ENCODE measurements at places on chromosomes 3 and 15. TPM values are rescaled to one million over a fixed set of nuclear protein-coding genes. Genes with fewer than 3 reads are reported as not detected.

The MYO1E gene
- 180 TPM for polyA plus RNA-seq

The ARPIN gene
- polyA plus RNA-seq, result 28.5 TPM

The TF gene
- 4.3 TPM for polyA plus RNA-seq

The MANF gene
- 133 TPM for polyA plus RNA-seq

The ANP32A gene
- polyA plus RNA-seq, result 333 TPM

DNA sequence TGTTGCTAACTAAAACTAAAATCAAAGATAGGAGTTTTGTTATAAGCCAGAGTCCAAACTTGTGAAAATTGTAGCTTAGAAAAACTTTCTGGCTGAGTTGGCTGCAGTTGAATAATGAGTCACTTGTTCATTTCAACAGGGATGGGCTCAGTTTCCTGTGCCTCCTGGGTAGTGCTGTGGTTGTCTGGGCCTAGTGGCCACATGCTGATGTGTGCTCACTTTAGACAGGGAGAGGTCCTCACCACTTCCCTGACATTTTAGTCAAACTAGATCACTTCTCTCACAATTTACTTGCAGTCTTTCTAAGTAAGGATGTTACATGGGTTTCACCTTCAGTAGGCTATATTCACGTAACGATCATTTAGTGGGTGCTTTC, 6.3 kb upstream of the UBE2Q2 start:
- DNase-seq, result no peak

DNA sequence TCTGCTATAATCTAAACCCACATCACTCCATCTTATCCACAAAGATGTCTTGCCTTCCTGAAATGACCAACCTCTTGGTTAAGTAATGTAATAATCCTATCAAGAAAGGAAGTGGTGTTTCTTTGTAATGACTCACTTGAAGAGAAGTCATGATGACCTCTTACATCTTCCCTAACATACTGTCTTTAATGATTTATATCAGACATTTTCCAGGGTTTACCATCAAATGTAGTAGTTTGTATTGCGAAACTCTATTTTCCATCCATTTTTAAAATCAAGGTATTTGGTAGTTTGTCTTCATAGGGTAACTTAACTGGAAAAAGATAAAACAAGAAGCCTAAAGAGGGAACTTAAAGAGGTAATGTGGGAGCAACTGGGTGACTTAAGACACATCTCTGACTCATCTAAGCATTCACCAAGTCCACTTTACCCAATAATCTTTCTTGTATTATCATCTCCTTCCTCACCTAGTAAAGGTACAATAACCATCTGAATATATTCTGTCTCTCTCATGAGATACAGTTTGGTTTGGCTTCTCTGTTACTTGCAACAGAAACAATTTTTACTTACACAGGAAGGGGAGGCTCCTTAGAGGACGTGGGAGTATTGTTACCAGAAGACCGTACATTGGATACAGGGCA, 5.7 kb upstream of the MAPK6 start:
- no peak for DNase-seq

GRCh38 chr3:151483961-151484520, 23.2 kb upstream of the IGSF10 start:
- DNase-seq, result no peak

GRCh38 chr15:38647683-38648082, 83.1 kb upstream of the RASGRP1 start:
- DNase-seq, result no peak

GRCh38 chr3:153903430-153903829, 217.8 kb upstream of the ARHGEF26 start:
- no peak for DNase-seq

DNA sequence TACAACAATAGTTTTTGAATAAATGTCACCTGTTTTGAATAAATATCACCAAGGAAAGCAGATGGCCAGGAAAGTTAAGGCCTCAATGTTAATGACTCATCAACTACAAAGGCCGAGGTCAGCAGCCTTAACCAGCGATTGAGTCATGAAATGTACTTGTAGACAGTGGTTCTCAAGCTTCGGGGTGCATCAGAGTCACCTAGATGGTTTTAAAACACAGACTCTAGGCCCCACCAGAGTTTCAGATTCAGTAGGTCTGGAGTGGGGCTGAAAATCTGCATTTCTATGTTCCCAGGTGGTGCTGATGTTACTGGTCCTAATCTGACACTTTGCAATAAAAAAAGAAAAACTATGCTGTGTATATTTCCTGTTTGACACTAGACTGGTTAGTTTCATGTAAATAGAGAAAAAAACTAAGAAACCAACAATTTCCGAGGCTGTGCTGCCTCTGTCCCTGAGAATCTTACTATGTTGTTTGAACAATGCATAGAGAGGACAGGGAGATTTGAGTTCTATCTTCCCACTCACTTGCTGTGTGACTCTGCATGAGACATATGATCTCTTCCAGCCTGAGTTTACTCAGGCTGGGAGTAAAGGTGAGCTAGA, 9.8 kb downstream of the RAB27A start:
- no peak for DNase-seq

- no peak for DNase-seq
Observed at GRCh38 chr3:34948517-34948916, 690.8 kb upstream of the ARPP21 start.

DNA sequence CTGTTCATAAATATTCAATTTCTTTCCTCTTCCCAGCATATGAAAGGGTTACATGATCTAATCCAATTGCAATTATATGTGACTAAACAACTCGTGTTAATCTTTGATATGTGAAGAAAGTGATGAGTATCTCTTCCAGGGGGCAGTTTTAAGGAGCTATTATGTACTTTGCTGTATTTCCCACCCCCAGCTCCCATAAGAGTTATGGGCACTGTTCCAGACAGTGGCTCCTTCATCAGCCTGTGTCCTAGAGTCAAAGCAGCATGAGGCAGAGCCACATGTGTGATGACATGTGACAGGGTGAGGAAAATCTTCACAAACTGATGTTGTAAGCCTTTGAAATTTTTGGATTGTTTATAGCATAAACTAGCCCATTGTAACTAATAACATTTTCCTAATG, 315.4 kb downstream of the DIPK2A start:
- DNase-seq, result no peak

Data from right renal cortex interstitium (tissue), 3 donors.